ENCODE measurements at places on chromosomes 2 and 18. TPM values are rescaled to one million over a fixed set of nuclear protein-coding genes. Genes with fewer than 3 reads are reported as not detected.
A peak's percentile ranks its signal among the peaks of the same experiment; 100 is the strongest.

DNA sequence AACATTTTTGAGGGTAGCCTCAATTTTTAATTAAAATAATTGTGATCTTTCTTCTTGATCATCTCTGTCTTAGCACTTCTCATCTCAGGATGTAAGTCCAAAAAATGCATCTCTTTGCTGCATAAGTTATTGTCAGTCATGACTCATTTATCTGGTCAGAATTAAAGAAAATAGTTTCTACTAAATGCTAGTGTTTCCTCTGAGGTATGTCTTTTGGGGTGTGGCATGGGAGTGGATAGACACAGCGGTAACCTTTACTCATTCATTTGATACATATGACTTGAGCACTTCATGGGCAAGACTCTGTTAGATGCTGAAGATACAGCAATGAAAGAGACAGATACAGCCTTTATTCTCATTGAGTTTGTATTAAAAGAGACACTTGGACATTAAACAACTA lies 284.7 kb downstream of the IRS1 start:
- peak; percentile 81 for DNase-seq

GRCh38 chr2:240946654-240947053 lies 40.5 kb downstream of the CROCC2 start:
- peak; percentile 16 for DNase-seq

DNA sequence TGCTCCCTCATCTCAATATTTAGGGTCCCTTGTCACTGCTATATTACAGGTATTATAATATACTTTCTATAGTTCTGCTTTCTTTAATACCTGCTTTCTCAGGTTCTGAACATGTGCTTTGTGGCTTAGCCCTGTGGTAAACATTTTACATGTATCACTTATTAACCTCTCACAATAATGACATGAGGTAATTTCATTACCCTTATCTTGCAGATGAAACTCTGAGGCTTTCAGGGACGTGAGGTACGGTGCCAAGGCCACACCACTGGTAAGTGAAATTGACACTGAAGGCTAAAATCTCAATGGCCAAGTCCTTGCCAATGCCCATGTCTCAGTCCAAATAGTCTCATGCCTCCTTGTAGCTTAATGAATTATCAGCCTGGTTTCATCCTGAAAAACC lies 21.7 kb downstream of the LINC00305 start:
- no peak for DNase-seq

GRCh38 chr2:216916956-216917650 lies 57.2 kb upstream of the TNP1 start:
- DNase-seq: no peak

- DNase-seq: no peak
These were observed 400.3 kb downstream of the NCKAP5 start for GRCh38 chr2:133167990-133168389.

DNA sequence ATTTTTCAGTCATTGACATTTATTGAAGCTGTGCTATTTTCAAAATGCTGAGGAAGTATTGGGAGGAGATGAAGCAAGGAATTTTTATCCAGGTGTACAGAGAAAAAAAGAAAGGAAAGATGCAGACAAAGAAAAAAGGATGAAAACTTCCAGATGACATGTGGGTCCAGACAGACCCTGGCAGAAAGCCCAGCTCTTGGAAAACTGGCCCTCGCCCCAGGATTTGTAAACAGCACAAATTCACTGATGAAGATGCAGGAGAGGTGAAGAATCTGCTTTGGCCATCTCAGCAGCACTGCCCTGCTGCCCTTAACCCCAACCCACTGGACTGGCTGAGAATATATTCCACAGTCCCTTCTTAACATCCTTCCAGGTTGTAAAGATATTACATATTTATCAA lies 12.5 kb downstream of the TACR1 start:
- DNase-seq: no peak

- DNase-seq: no peak
These were observed 1.6 kb downstream of the TNP1 start for GRCh38 chr2:216858312-216858711.

GRCh38 chr2:104755026-104755878 lies 98.7 kb upstream of the POU3F3 start:
- no peak for DNase-seq

DNA sequence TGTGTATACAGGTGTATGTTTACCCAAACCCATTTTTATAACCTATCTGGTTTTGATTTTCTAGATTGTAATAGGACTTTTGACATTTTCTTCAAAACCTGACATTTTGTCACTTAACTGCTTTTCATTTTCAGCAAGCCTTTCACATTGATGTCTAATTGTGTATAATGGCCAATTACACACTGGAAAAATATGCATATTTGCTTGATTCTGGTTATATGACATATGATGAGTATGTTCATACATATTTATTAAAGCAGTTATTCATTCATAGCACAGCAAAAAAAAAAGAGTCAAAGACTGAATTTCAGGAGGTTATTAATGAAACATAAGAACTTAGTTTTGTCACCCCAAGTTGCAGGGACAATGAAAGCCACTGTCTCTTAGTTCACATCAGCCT lies 307.7 kb upstream of the TNP1 start:
- DNase-seq: no peak

- no peak for DNase-seq
These were observed 1.4 kb upstream of the HPCAL1 start for GRCh38 chr2:10300997-10301940.

DNA sequence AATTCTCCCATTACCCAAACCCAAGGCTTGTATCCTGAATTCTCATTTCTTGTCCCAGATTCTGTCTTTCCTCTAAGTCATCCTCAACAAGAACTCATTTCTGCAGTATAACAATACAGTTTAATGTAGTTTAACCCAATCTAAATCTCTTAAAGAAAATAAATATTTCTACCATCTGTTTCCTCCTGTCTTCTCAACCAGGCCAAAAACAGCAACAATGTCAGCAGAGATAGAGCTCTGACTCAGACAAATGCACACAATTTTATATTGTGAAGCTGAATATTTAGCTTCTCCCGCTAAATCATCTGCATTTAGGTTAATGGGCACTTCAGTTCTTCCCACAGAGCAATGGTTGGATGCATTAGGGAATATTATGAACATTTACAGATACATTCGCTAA lies 35.7 kb upstream of the KYNU start:
- peak; percentile 8 for DNase-seq

DNA sequence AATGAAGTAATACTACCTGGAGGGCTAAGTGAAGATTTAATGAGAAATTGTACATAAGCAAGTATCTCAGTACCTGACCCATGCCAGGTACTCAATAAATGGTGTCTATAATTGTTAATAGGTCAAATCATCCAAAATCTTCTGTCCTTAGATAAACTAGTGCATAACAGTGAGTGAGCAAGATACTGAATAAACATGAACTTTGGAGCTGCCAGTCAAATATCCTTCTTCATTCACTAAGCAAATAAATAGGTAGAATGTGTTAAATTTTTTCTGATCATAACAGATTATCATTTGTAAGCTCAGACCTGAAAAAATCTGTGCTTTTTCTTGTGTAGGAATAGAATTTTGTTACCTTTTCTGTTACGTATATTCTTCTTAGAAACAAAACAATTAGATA lies 39.6 kb downstream of the RAB3GAP1 start:
- DNase-seq: no peak

DNA sequence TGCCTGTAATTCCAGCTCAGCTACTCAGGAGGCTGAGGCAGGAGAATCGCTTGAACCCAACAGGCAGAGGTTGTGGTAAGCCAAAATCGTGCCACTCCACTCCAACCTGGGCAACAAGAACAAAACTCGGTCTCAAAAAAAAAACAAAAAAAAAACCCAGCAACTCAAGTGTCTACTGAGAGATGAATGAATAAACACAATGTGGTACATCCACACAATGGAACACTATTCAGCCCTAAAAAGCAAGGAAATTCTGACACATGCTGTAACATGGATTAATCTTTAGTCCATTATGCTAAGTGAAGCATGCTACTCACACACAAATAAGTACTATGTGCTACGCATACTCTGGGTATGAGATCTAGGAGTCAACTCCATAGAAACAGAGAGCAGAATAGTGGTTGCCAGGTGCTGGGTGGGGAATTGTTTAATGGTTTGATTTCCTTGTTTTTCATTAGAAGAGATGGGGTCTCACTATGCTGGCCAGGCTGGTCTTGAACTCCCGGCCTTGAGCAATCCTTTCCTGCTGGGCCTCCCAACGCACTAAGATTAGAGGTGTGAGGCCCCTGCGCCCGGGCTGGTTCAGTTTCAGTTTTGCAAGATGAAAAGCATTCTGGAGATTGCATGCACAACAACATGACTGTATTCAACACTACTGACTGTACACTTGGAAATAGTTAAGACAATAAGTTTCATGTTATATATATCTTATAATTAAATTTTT lies 15.9 kb downstream of the SMPD4 start:
- no peak for DNase-seq

DNA sequence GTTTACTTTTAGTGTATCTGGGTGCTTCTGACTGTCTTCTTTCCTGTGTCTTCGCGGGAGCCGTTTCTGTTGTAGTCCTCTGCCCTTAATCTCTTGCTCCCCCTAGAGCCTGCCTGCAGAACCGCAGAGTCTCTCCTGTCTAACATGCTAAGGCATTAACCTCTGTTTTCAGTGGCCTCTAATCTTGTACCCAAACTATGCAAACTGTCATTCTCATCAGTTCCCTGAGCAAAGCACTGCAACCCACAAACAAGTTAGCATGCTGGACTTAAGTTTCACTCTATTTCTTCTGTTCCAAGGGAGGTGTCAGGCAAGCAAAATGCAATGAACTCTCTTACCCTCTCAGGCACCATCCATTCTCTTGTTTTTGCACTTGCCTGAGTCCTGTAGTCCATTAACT lies 138.4 kb downstream of the OTX1 start:
- peak; percentile 20 for DNase-seq

GRCh38 chr18:32242395-32242794 lies 52.6 kb downstream of the MEP1B start:
- no peak for DNase-seq

DNA sequence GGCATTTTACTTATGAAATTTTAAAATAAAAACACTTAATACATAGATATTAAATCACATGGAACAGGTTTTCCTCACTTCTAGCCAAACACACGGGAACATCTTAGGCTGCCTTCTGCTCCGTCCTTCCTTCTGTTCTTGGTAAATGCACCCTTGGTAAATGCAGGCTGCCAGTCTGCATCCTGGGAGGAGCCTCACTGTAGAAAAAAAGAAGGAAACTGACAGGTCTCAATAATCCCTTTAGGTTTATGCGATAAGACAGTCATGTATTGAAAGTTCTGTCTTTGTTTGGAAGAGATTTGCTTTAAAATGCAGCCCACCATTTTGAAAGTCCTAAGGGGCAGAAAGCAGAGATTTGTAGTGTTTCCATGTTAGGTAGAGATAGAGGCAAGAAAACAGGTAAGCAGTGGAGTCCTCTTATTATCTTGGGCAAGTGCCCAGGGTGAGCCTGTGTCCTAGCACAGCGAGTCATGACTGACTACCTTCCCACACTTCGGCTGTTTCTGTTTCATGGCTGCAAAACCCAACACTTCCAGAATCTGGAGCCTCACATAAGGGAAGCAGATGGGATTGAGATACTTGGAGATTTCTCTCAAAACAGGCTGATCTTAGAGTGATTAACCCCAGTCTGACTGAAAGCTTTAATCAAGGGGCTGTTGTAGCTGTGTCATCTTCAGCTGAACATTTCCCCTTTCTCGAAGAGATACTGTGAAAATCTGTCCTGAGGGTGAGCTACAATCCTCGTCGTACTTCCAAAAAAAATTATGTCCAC lies 131.4 kb upstream of the MAP3K20 start:
- no peak for DNase-seq

DNA sequence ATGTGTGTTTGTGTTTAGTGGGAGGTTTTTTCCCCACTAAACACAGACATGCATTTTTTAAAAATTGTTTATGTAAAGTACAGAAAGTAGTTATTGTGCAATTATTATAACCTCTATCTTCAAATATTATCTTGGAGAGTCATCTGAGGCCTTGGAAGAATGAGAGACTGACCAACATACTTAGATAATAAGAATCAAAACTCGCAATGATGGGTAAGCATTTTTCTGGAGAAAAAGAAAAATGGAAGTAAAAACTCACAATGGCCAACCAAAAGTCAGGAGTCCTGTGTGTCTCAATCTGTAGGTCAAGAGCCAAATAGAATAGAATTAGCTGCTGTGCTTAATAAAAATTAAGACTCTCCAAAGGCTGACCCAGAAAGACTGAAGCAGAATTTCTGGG lies 43.0 kb downstream of the MEMO1 start:
- no peak for DNase-seq

DNA sequence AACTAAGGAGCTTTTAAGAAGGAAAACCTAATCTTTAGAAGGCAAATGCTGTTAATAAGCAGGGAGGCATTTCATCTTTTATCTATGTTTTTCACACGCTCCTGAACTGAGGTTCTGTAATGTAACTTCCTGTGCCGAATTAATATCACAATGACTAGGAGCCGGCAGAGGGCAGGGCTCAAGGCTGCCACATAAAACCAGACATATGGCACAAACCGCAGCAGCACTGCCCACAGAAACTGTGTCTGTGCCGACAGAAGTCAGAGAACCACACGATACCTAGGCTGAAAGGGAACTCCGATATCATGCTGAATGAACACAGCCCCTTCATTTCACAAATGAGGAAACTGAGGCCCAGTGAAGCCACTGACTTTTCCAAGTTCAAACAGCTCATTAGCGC lies 112.1 kb downstream of the EIPR1 start:
- DNase-seq: no peak

- no peak for DNase-seq
These were observed 196.0 kb upstream of the VRK2 start for GRCh38 chr2:57850415-57851130.

- DNase-seq: no peak
These were observed 112.8 kb upstream of the NCK2 start for GRCh38 chr2:105631922-105632321.

GRCh38 chr2:179177694-179178093 lies 86.9 kb downstream of the SESTD1 start:
- no peak for DNase-seq

- DNase-seq: peak; percentile 32
These were observed 152.6 kb upstream of the RND3 start for GRCh38 chr2:150640039-150640438.

- DNase-seq: no peak
These were observed 17.0 kb upstream of the UGT1A8 start for GRCh38 chr2:233600386-233600785.

GRCh38 chr2:37782155-37782673 lies 110.8 kb upstream of the CDC42EP3 start:
- DNase-seq: no peak

Gene PPP4R3B
- 42.7 TPM for total RNA-seq

Gene CDCA7
- total RNA-seq: 14.1 TPM

Gene ERFE
- total RNA-seq: 24.2 TPM

Gene C2orf78
- not detected for total RNA-seq

Gene UGT1A3
- not detected for total RNA-seq

Gene CKAP2L
- 33.2 TPM for total RNA-seq

Gene RGPD3
- total RNA-seq: 0.11 TPM

Gene MROH2A
- not detected for total RNA-seq

Gene PDE1A
- 3.5 TPM for total RNA-seq

Gene FZD7
- 13.5 TPM for total RNA-seq

Gene HES6
- 13.1 TPM for total RNA-seq

Gene NAT8
- total RNA-seq: not detected

Gene FBLN7
- 4.4 TPM for total RNA-seq
